ENCODE measurements at places on chromosomes 2 and 18.

- no peak for DNase-seq
Measured at GRCh38 chr18:73545472-73545871, 602.2 kb downstream of the FBXO15 start.

DNA sequence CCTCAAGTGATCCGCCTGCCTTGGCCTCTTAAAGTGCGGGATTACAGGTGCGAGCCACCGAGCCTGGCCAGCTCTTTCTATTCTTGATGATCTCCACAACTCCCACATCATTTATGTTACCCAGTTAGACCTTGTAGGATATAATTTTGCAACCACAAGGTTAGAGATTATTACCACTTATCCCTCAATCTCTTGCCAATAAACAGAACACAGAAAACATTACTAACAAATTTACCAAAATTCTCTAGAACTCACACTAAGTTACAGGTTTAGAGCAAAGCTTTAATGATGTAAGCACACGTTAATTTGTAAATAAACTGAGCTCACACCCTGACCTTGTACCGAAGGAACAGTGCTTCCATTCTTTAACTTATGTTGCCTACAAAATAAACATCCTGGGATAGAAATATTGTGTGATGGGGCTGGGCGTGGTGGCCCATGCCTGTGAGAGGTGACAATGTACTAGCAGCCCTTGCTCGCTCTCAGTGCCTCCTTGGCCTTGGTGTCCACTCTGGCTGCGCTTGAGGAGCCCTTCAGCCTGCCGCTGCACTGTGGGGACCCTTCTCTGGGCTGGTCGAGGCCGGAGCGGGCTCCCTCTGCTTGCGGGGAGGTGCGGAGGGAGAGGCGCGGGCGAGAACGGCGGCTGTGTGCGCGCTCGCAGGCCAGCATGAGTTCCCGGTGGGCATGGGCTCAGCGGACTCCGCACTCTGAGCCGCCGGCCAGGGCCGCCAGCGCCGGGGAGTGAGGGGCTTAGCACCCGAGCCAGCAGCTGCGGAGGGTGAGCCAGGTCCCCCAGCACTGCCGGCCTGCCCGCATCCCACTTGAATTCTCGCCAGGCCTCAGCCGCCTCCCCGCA is 42.1 kb upstream of the ITSN2 start:
- no peak for DNase-seq

GRCh38 chr2:74922592-74923227 is 35.7 kb upstream of the POLE4 start:
- DNase-seq = no peak

GRCh38 chr2:101811226-101812015 is 113.9 kb downstream of the MAP4K4 start:
- DNase-seq = no peak

DNA sequence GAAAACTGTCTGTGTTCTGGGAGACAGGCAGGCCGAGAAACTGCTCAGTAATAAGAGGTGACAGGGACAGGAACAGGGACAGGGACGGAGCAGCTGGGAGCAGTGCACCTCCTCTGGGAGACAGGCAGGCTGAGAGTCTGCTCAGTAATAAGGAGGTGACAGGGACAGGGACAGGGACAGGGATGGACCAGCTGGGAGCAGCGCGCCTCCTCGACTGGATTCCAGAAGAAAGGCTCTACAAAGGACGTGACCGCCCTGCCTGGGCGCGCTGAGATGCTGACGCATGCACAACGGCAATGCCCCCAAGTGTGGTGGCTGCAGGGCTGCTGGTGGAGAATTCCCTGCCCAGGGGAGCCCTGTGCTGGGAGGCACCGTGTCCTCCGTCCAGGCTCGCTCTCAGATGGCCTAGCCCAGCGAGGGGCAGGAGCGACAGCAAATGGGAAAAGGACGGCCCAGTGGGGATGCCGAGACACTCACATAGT is 44.2 kb upstream of the PXDN start:
- no peak for DNase-seq

GRCh38 chr2:223047260-223047761 is 4.7 kb upstream of the KCNE4 start:
- no peak for DNase-seq

- no peak for DNase-seq
Measured at GRCh38 chr2:238691596-238692491, 156.0 kb upstream of the TWIST2 start.

GRCh38 chr18:2799369-2799768 is 47.4 kb upstream of the EMILIN2 start:
- no peak for DNase-seq

GRCh38 chr2:72579591-72580180 is 246.1 kb downstream of the EXOC6B start:
- no peak for DNase-seq

All from activated CD4-positive, alpha-beta T cell treated with anti-CD3 and anti-CD28 coated beads for 24 hours (primary cell).